Occipital lobe (tissue), 3 donors: ENCODE measurements at places on chromosomes 3 and 15. TPM values are rescaled to one million over a fixed set of nuclear protein-coding genes. Genes with fewer than 3 reads are reported as not detected.

Gene ZNF148
- total RNA-seq: 111 TPM

Gene CFAP161
- 2.7 TPM for total RNA-seq

Gene B3GNT5
- 24.0 TPM for total RNA-seq

Gene TRA2B
- total RNA-seq: 174 TPM

Gene GALNT15
- 2.0 TPM for total RNA-seq

Gene HCN4
- total RNA-seq: 3.0 TPM

Gene PLA2G4D
- not detected for total RNA-seq

Gene RASL12
- total RNA-seq: 1.4 TPM

Gene ITIH4
- total RNA-seq: 2.8 TPM

Gene HYAL1
- total RNA-seq: 0.16 TPM

Gene FGF7
- 0.31 TPM for total RNA-seq

Gene WDR49
- 21.4 TPM for total RNA-seq

Gene PTH1R
- 2.3 TPM for total RNA-seq

Gene SLC28A2
- not detected for total RNA-seq

Gene SPTSSB
- 3.6 TPM for total RNA-seq

Gene ADAMTS17
- total RNA-seq: 5.1 TPM

Gene CSPG5
- total RNA-seq: 131 TPM

Gene MESP1
- 1.6 TPM for total RNA-seq

Gene SH3GL3
- 186 TPM for total RNA-seq

Gene ZNF774
- 6.1 TPM for total RNA-seq
